ENCODE measurements at places on chromosomes 2 and 18.

DNA sequence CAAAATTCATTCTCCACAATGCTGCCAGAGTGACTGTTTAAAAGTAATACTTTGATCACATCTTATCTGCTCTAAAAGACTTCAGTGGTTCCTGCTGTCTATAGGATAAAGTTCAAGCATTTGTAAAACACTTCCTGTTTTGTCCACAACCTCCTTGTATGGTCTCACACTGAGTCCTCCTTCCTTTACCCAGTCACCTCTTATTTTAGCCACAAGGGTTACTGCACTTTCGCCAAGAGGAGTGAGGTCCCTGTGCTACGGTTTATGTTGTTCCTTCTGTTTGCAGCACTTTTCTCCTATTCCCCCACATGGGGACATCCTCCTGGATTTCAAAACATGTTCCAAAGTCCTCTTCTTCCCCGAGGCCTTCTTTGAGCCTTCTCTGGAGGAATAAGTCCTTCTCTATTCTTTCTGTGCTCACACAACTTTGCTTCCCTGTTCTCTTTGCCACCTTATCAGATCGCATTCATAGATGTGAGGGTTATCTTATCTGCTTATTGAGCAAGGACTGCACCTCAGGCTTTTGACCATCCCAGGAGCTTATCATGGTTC lies 112.2 kb upstream of the NABP1 start:
- DNase-seq: no peak

DNA sequence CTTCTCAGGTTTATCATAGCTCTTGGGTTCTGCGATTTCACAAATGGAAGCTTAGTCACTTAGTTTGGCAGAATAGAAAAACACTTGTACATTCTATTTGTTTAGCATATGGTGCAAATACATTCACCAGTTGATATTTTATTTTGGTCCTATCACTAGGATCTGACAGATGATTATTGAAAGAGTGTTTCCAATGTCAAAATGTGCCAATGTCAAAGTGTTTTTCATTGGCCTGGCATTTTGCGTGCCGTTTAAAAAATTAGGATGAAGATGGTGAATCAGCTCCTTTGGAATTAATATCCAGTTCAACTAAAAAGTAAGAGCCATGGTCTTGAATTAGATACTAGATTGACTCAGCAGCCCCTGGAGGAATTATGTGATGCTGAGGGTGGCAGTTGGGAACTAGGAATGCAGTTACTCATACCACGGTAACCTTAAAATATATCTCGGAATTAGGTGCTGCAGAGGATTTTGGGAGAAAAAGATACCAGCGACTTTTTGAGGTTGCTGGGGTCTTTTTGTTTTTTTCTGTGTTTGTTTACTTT lies 87.0 kb downstream of the SPHKAP start:
- no peak for DNase-seq

- DNase-seq: no peak
Measured at GRCh38 chr2:98294711-98295110, 51.5 kb upstream of the CNGA3 start.

- DNase-seq: no peak
Measured at GRCh38 chr18:57276829-57277228, 75.5 kb upstream of the ST8SIA3 start.

GRCh38 chr2:222671259-222672067 lies at the start of gene MOGAT1:
Gene MOGAT1 (plus strand): TSS chr2:222671658. CDS start chr2:222671786, 128 bp downstream.
- no peak for DNase-seq

- DNase-seq: no peak
Measured at GRCh38 chr2:70014959-70015358, 53.5 kb upstream of the ASPRV1 start.
